ENCODE measurements at places on chromosomes 1 and 21.

DNA sequence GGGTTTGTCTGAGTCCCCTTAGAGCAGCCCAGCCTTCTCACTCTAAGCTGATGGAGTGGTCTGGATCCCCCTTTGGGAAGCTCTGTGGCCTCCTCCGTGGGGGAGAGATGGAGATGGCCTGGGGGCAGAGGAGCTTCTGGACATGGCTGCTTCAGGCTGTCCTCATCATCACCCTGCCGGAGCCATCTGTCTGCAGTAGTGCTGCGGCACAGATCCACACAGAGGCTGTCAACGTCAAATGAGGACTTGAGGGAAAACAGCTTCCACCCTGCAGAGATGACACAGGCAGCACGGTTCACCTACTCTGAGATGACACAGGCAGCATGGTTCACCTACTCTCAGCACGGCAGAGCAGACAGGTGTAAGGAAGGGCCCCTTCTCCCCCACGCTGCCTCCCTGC, 134.3 kb downstream of the IGSF21 start:
- no peak for DNase-seq

DNA sequence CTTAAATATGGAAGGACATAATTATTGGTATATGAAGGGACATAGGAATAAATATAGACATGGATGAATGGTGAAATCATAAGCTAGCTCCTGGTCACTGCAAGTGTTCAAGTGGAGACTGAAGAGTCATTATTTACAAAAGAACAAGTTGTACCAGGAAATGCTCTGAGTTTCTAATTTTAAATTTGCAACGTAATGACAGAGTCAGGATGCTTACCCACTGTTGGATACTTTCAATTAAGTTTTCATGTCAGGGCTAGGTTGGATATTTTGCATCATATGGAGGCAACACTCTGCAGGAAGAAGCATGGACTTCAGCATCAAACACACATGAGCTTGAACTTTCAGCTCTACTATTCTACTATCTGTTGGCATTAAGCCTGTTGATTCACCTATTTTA, 499.6 kb upstream of the C1orf87 start:
- no peak for DNase-seq

GRCh38 chr1:100344774-100345173, 7.5 kb upstream of the CDC14A start:
- DNase-seq: no peak

DNA sequence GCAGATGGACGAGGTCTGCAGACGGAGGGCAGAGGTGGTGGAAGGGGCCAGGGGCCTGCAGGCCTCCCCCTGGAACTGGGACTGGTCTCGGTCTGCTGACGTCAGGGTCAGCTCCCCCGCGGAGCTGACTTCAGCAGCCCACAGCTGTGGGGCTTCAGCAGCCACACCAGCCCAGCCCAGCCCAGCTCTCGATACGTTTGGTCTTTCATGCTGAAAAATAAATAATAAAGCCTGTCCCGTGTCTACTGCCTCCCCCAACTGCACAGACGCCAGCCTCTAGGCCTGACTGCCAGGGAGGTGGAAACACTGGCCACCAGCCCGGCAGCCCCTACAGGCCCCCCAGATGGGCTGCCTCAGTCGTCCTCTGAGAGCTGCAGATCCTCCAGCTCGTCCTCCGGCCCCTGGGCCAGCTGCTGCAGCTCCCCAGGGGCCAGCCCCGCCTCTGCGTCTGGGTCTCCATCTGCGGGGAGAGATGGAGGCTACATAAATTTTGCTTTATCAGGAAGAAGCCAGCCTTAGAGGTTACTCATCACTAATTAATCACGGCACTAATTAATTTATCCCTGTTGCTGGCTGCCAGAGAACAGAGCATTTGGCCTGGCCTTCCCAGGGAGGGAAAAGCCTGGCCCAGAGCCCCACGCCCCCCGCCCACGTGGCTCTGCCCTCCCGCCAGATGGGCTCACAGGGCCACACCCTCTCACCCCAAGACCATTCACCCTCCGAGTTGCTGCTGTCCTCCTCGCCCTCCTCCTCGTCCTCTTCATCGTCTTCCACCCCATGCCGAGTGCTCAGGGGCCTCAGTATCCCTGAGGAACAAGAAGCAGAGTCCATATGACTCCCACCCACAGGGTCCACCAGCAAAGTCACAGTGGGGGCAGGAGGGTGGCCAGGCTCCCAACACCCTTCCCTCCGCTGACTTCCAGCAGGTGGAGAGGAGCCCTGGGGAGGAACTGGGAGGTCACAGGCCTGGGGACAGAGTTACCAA, 14.4 kb downstream of the NOC2L start:
- no peak for DNase-seq

DNA sequence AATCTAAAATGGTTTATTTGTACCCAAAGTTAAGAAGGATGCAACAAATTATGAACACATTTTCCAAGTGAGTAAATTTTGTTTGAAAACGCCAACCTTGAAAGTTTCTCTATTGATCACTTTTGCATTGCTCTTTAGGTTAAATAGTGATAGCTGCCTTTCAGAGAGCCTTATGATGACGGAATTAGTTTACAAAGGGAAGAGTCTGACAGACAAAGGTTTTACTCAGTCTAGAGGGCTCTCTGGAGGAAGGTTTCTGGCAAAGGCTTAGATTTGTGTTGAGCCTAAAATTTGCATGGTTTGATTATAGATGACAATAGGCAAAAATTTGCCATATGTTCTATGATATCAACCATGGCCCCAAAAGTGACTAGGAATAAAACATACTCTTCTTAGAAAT, 95.9 kb upstream of the RUNX1 start:
- no peak for DNase-seq

- DNase-seq: no peak
Observed at GRCh38 chr1:162035241-162035640, 11.6 kb upstream of the OLFML2B start.

GRCh38 chr21:37443683-37444082, 77.1 kb downstream of the DYRK1A start:
- DNase-seq: no peak

DNA sequence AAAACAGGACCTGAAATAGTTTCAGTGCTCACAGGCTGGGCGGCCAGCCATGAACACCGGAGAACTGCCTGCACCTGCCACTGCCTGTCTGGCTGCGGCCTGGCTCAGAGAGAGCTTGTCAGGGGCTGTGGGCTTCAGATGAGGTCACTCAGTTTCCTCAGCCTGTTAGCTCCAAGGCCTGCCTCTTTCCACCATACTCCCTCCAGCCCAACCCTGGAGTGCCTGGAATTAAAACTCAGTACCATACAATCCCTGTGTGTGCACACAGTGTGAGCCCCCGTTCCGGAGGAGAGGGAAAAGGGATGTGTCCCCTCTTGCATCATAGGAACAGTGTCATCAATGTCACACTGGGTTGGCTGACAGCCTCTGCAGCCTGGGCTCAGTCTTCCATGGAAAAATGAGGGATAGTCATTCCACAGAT, 16.2 kb downstream of the CACNA1S start:
- DNase-seq: no peak

DNA sequence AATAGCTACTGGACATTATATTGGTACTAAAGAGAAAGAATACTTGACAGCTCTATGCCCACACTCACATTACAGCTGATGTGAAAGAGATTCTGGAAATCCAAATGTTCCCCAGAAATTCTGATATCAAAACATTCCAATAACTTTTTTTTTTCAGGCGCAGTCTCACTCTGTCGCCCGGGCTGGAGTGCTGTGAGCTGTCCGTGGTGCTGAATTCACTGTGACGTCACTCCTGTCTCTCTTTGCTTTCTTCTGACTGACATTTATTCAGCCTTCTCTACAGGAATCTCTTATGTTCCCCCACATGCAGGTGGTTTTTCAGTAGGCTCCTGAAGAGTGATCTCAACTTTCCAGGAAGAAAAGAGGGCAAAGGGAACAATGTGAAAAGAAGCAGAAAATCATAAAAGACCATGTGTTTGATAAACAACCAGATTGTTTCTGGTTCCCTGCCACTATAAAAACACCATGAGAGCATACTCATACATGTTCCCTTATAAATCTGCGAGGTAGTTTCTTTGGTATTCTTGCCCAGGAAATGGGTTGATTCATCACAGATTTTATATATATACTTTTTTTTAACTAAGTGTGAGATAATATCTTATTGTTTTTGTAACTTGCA, 6.2 kb downstream of the S100A7A start:
- peak; percentile 89 for DNase-seq

GRCh38 chr1:54507033-54507870, 40.8 kb upstream of the ACOT11 start:
- no peak for DNase-seq

- no peak for DNase-seq
Observed at GRCh38 chr1:45385302-45385701, 45.1 kb upstream of the MUTYH start.

DNA sequence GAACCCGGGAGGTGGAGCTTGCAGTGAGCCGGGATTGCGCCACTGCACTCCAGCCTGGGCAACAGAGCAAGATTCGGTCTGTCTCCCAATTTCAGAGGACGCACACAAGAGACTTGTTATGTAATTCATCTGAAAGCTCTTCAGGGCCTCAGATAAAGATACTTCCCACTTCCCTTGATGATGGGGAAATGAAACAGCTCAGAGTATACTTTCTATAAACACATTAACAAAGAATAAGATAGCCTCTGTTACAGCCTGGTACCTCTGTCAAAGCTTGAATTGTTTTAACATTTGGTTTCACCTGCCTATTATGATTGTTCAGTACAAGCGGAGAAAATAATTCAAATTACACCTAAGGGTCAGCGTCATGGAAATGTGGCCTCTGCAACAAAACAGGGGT, 622.9 kb upstream of the ADGRL4 start:
- no peak for DNase-seq

GRCh38 chr1:60978421-60979357, 103.7 kb upstream of the NFIA start:
- peak; percentile 60 for DNase-seq

DNA sequence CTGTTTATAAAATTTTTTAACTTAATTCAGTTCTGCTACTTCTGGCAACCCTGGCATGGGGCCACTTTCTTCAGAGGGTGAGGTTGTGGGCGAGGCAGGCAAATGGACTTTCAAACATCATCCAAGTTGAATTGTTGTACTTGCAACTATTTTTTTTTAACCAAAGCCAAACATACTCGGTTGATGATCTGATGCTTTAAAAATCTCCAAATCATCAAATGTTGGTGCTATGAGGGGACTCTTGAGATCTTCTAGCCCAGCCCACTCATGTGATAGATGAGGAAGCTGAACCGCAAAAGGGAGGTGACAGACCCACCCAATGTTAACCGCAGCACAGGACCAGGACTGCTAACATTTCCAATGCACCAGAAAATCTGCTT, 6.7 kb downstream of the SLC1A7 start:
- no peak for DNase-seq

DNA sequence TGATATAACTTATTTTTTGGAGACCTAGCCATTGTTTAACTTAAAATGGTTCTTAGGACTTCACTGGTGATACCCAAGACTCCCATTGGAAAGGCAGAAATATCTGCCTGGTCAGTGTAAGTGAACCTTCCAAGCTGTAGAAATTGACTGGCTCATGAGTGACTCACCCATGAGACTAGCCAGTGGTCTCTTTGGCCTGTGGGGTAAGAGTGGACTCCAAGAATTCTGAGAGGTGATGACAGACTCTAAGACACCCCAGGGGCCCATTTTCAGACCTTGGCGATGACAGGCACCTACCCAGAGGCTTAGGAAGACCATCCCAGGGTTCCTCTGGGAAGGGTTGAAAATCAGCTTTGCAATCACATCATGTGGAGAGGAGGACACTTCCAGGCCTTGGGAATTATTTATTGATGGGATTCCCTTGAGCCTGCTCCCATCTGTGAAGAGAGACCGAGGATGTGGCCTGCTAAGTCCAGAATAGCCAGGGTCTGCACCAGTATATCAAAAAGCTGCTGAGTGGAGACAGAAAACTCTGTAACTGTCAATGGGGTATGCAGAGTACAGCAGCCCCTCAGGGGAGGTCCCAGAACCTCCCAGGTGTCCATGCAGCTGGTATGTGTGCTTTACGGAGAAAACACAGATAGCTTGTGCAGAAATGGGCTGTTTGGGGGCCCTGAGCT, 78.9 kb downstream of the KAZN start:
- no peak for DNase-seq
